Glomerular endothelial cell (primary cell): ENCODE measurements at places on chromosomes 5 and 9. TPM values are rescaled to one million over a fixed set of nuclear protein-coding genes. Genes with fewer than 3 reads are reported as not detected.

DNA sequence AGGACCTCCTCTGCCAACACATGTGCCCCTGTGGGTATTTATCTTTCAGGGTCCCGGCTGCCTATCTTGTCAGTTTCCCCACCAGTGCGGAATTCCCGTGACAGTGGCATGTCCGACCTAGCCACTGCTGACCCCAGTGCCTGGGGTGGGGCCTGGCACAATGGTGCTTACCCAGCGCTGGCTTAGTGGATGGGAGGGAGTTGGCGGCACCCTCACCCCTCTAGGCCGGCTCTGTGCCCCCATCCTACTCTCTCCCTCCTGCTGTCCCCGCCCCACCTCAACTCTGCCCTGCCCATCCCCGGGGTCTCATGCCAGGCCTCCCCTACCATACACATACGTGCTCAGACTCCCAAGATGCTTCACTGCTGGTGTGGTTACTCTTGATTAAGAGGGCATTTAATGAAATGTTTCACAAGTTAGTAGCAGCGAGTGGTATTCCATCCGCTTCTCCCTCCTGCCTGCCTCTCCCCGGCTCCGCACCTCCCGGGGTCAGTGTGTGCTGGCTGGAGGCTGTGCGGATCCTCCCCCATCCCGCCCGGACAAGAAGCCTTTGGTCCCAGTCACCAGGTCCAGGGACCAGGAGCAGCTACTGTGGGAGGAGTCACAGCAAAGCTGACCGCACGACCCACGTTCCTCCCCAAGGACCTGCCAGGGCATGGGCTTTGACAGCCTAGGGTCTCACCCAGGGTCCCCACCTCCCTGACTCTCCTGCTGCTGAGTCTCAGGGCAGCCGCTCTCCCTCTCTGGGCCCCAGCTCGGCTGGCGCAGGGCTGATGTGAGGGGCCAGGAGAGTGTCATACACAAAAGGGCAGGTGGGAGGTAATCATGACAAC is 9.5 kb upstream of the QRFP start:
- no peak for DNase-seq

- DNase-seq = peak; percentile 69
Observed at GRCh38 chr5:43037636-43038495, 2.3 kb downstream of the ANXA2R start.

DNA sequence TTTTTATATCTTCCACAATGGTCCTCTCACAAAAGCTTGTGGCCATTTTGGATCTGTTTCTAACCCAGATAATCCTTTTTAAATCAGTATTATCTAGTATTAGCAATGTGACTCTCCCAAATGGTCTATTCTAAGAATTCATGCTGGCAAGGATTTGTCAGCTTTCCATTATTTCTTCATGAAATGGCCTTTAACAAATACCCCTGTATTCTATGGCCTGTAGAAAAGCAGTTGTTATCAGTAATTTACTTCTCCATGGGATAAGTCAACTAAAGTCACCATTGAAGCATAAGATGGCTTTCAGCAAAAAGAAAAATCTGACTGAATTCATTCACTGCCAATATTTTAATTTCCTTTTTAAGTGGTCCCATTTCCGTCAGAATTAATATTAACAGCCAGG is 346.4 kb upstream of the FAM174A start:
- no peak for DNase-seq

GRCh38 chr9:135037521-135038250 is 49.8 kb upstream of the OLFM1 start:
- DNase-seq = no peak

GRCh38 chr5:152124409-152125041 is 199.9 kb upstream of the GLRA1 start:
- no peak for DNase-seq

DNA sequence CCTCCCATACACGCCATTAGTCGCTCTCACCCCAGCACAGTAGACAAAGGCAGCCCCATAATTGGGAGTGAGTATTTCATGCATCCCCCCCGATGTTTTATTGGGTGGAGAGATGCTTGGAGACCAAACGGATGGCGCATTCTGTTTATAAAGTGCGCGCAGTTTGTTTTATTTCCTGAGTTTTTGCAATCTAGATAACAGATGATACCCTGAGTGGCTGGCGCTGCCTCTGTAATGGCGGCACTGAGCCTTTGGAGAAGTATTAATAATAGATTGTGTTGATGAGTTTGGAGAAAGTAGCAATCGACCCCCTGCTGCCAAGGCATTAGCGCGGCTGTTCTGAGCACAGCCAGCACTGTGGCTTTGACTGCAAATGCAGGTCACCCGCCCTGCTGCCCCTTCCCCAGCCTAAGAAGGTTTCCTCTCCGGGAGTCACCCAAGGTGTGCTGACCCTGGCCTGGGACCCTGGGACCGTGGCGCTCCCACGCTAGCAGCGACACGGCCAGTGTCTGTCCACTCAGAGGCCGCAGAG is 74.3 kb downstream of the LMX1B start:
- DNase-seq = no peak

- DNase-seq = no peak
Observed at GRCh38 chr5:31556461-31556860, 24.4 kb downstream of the C5orf22 start.

DNA sequence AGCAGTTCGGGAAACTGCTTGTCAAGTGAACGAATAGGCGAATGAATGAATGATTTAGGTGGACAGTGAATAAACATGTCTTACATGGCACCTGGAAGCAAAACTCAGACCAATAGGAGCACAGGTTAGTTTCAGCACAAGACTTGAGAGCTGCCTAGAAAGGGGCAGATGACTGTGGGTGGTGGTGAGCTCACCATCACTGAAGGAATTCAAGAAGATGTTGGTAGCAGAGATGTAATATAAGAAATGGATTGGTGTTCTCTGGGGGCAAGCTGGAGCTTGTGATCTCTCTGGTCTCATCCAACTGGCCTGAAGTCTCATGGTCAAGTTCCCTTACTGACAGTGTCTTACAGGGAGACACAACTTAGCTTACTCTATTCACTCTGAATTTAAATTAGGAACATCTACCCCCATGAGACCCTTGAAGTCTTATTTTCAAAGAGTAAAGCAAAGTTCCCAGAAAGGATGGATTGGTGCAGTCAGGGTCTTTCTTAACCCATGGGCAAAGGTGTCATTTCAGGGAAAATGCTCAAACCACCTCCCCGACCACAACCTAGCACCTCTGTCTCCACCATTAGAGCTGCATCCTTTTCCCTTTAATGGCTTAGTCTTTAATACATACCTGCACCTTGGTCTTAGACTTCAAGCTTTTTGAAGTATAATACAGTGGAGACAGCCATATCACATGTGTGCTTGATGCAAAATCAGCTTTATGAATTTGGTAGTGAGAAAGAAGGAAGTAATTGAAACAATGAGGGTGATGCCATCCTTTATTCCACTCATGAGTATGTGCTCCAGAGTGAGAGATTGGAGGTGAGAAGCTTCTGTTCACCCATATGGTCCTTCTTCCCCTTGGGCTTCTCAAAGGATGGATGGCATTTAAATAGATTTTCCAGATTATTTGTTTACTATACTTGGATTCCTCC is 5.1 kb downstream of the LCP2 start:
- DNase-seq = no peak

DNA sequence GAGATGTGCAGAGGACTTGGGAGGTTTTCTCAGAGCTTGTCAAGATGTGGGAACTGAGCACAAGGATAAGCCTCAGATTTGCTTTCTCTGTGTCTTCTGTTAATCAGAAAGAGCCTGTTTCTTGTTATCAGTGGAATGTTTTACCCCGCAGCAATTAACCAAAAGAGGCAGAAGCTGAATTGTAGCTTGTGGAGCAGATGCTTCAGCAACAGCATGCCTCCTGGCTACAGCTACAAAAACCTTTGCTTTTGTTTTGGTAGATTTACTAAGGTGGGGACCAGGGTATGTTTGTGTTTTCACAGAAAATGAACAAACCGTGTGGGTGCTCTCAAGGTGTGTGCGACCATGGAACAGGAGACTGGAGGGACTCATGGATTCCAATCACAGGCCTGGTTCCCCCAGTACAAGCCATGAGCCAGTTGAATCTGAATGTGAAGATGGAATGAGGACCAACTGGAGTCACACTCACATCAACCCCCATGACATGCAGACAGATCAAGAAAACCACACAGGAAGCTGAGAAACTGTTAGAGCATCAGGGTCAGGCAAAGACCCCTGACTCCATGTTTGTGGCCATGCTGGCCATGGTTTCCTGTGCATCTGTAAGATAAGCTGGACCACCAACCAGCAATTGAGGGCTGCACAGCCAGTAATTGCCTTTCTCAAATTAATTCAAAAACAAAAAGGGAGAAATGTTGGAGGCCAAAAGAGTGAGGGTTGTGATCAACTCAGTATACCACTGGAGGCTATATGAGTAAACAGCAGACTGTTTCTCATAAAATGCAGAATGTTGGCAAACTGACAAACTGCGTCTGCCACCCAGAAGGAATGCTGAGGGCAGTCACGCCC is 6.9 kb downstream of the UGT3A2 start:
- DNase-seq = no peak

GRCh38 chr5:100590867-100591266 is 55.7 kb downstream of the FAM174A start:
- no peak for DNase-seq

- DNase-seq = no peak
Observed at GRCh38 chr9:10005206-10005605, 607.6 kb downstream of the PTPRD start.

- no peak for DNase-seq
Observed at GRCh38 chr5:95447961-95448360, 56.8 kb downstream of the FAM81B start.

DNA sequence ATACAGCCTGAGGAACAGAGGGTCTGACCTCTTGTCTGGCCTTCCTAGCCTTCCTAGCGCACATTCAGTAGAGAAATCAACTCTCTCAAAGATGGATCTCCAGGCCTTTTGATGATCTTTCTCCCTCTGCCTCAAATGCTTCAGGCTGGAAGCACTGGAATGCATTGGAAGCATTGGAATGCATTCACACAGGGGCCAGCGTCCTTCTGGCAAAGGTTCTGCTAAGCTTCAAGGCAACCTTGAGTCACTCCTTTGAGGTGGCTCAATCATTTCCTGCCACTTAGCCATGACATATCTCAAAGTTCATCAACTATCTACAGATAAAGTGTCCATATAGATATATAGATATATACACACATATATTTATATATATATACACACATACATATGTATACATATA is 42.9 kb downstream of the OR2K2 start:
- DNase-seq = no peak

- DNase-seq = no peak
Observed at GRCh38 chr5:93746406-93747056, 5.1 kb upstream of the POU5F2 start.

- no peak for DNase-seq
Observed at GRCh38 chr9:101365181-101365580, 19.6 kb downstream of the BAAT start.

DNA sequence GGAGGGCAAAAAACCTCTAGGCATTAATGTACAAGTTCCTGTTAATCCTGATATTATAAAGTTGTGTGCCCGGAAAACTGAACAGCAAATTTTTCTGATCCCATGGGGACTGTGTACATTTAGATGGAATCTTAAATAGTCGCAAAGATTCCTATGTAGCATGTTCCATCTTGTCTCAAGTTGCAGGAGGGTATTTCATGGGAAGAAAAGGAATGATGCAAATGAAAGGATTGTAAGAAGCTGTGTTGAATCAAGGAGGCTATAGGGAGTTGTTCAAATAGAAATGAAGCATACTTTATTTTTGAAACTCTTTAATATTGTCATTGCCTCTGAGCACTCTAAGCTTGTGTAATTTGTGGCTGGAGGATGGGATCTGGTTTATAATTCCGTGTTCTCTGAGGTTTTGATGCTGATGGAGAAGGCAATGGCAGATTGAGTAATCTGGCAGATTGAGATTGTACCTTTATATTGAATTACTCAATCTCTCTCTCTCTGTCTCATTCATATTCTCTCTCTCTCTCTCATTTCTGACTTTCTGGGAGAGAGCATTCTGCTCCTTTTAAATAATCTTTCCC is 288.5 kb downstream of the OSTF1 start:
- DNase-seq = no peak

DNA sequence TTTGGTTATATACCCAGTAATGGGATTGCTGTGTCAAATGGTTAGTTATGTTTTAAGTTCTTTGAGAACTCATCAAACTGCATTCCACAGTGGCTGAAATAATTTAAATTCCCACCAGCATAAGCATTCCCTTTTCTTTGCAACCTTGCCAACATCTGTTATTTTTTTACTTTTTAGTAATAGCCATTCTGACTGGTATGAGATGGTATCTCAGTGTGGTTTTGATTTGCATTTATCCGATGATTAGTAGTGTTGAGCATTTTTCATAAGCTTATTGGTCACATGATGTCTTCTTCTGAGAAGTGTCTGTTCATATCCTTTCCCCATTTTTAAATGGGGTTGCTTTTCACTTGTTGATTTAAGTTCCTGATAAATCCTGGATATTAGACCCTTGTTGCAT is 435.7 kb upstream of the RIOK2 start:
- DNase-seq = no peak

- DNase-seq = no peak
Observed at GRCh38 chr5:8363138-8363537, 494.2 kb downstream of the MTRR start.

- DNase-seq = no peak
Observed at GRCh38 chr9:138048184-138048583, 170.6 kb downstream of the CACNA1B start.

GRCh38 chr9:135716045-135716444 is 14.1 kb downstream of the KCNT1 start:
- no peak for DNase-seq

GRCh38 chr9:127856094-127856728 is 1.8 kb upstream of the ENG start:
- DNase-seq = no peak

GRCh38 chr5:94395468-94395867 is 222.9 kb downstream of the KIAA0825 start:
- no peak for DNase-seq

- DNase-seq = no peak
Observed at GRCh38 chr5:134462047-134462575, 50.4 kb upstream of the CDKN2AIPNL start.

The CCNJL gene
- total RNA-seq = 18.5 and 23.2 TPM in 2 replicates

The GABRA1 gene
- not detected in 2 replicates for total RNA-seq

The OTP gene
- not detected in 2 replicates for total RNA-seq

The TEX48 gene
- total RNA-seq = not detected in 2 replicates

The CAMK4 gene
- 1.0 and 5.8 TPM in 2 replicates for total RNA-seq

The DNAJC18 gene
- 12.0 and 16.7 TPM in 2 replicates for total RNA-seq

The ECM2 gene
- not detected in 2 replicates for total RNA-seq

The CDC25C gene
- 0.97 and 2.9 TPM in 2 replicates for total RNA-seq

The CDKN2B gene
- total RNA-seq = 36.5 and 49.7 TPM in 2 replicates

The SCGB3A2 gene
- not detected in 2 replicates for total RNA-seq

The PCDHB5 gene
- total RNA-seq = 2.5 and 4.1 TPM in 2 replicates

The PCDHA13 gene
- 0.10 and 0.12 TPM in 2 replicates for total RNA-seq

The GFI1B gene
- not detected in 2 replicates for total RNA-seq

The CTSL gene
- 139 and 153 TPM in 2 replicates for total RNA-seq
